PC-9 (cell line): ENCODE measurements at places on chromosomes 13 and 19. TPM values are rescaled to one million over a fixed set of nuclear protein-coding genes. Genes with fewer than 3 reads are reported as not detected.

The ATP4B gene
- not detected in 2 replicates for total RNA-seq

The ZSCAN4 gene
- not detected in 2 replicates for total RNA-seq

The LRRC63 gene
- total RNA-seq = 0.28 TPM in 1 of 2 replicates, not detected in the other

GRCh38 chr19:3161453-3161852, 17.1 kb upstream of the S1PR4 start:
- H3K27ac ChIP-seq = peak overlapping the region; percentile 58
- no peak for DNase-seq
- H3K36me3 ChIP-seq = no peaks in the 10 kb centered on the region
- peaks cover 9% of the 10 kb centered on the region for H3K4me1 ChIP-seq

- H3K4me1 ChIP-seq = no peaks in the 10 kb centered on the region
- no peak overlapping the region for H3K27ac ChIP-seq
- no peak overlapping the region for H3K4me3 ChIP-seq
- H3K36me3 ChIP-seq = no peaks in the 10 kb centered on the region
Observed at GRCh38 chr13:47372751-47373150, 475.9 kb upstream of the HTR2A start.

DNA sequence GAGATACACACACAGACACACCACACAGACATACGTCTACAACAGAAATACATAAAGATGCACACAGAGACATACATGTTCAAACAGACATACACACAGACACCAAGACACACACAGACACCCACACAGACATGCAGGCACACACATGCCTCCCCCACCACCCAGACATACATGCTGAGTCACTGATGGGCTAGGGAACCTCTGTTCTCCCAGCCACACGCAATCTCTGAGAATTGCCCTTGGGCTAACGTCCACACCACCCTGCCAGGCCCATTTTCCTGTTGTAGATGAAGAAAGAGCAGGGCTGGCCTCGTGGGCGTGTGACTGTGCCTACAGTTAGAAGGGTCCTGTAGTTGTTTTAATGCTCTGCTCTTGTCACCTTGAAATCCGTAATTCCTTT, 261.9 kb downstream of the KCNRG start:
- no peak overlapping the region for H3K4me3 ChIP-seq
- H3K36me3 ChIP-seq = no peaks in the 10 kb centered on the region
- H3K27ac ChIP-seq = no peak overlapping the region
- no peak for DNase-seq
- H3K4me1 ChIP-seq = no peaks in the 10 kb centered on the region

GRCh38 chr19:2488942-2489731, 13.2 kb downstream of the GADD45B start:
- H3K36me3 ChIP-seq = no peaks in the 10 kb centered on the region
- peaks cover 18% of the 10 kb centered on the region for H3K4me1 ChIP-seq
- DNase-seq = no peak
- H3K27me3 ChIP-seq = no peaks in the 10 kb centered on the region
- no peak overlapping the region for H3K4me3 ChIP-seq

GRCh38 chr13:74289861-74290773, 155.9 kb upstream of the KLF12 start:
- DNase-seq = peak; percentile 38
- H3K36me3 ChIP-seq = no peaks in the 10 kb centered on the region
- H3K4me3 ChIP-seq = no peak overlapping the region
- H3K27me3 ChIP-seq = no peaks in the 10 kb centered on the region
- H3K27ac ChIP-seq = no peak overlapping the region

- no peaks in the 10 kb centered on the region for H3K27me3 ChIP-seq
- no peak overlapping the region for H3K27ac ChIP-seq
- no peak for DNase-seq
- H3K36me3 ChIP-seq = no peaks in the 10 kb centered on the region
Observed at GRCh38 chr13:72864142-72865011, 82.4 kb downstream of the PIBF1 start.

- no peak overlapping the region for H3K4me3 ChIP-seq
- no peak for DNase-seq
- no peak overlapping the region for H3K27ac ChIP-seq
- no peaks in the 10 kb centered on the region for H3K36me3 ChIP-seq
- no peaks in the 10 kb centered on the region for H3K27me3 ChIP-seq
Observed at GRCh38 chr13:64020126-64020525, 2604.5 kb upstream of the PCDH20 start.

GRCh38 chr13:90958866-90959265, 388.6 kb upstream of the MIR17HG start:
- no peaks in the 10 kb centered on the region for H3K4me1 ChIP-seq
- no peak overlapping the region for H3K4me3 ChIP-seq
- no peak overlapping the region for H3K27ac ChIP-seq
- no peaks in the 10 kb centered on the region for H3K27me3 ChIP-seq
- H3K36me3 ChIP-seq = no peaks in the 10 kb centered on the region

DNA sequence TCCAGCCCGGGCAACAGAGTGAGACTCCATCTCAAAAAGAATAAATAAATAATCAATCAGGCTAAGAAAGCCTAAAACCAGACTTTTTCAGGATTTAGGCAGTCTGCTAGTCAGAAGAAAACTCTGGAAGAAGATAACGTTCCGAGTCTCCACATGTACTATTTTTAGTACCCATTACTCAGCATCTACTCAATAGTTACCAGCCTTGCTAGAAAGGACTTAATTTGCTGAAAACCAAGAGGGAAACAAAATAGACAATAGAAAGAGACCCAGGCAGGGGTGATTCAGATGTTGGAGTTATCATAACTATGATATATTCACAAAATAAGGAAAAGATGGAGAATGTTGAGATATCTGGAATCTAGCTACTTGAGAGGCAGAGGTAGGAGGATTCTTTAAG, 3.6 kb upstream of the LIN7B start:
- no peak for DNase-seq
- H3K27me3 ChIP-seq = no peaks in the 10 kb centered on the region
- peaks cover 10% of the 10 kb centered on the region for H3K4me1 ChIP-seq
- H3K27ac ChIP-seq = no peak overlapping the region

- H3K27ac ChIP-seq = no peak overlapping the region
- DNase-seq = no peak
- H3K4me1 ChIP-seq = no peaks in the 10 kb centered on the region
- H3K36me3 ChIP-seq = no peaks in the 10 kb centered on the region
- H3K4me3 ChIP-seq = no peak overlapping the region
Observed at GRCh38 chr19:604355-604754, 14.7 kb downstream of the HCN2 start.
